ENCODE measurements at places on chromosomes 12 and 14. TPM values are rescaled to one million over a fixed set of nuclear protein-coding genes. Genes with fewer than 3 reads are reported as not detected.

DNA sequence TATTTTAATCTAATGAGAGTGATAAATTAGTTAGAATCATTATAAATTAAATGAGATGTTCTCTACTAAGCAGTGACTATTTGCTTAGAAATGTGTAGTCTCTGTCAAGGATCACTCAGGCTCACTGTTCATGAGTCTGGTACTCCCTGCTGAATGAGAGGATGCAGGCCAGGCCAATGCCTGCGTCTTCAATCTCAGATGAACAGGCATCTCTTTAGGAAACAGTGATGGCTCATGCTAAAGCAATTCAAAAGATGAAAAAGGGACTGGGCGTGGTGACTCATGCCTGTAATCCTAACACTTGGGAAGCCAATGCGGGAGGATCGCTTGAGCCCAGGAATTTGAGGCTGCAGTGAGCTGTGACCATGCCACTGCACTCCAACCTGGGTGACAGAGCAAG lies 106.8 kb downstream of the ZFC3H1 start:
- DNase-seq = no peak

Gene KRT79
- total RNA-seq = not detected

GRCh38 chr12:57529831-57530230 lies 7.2 kb downstream of the MBD6 start:
- DNase-seq = no peak

DNA sequence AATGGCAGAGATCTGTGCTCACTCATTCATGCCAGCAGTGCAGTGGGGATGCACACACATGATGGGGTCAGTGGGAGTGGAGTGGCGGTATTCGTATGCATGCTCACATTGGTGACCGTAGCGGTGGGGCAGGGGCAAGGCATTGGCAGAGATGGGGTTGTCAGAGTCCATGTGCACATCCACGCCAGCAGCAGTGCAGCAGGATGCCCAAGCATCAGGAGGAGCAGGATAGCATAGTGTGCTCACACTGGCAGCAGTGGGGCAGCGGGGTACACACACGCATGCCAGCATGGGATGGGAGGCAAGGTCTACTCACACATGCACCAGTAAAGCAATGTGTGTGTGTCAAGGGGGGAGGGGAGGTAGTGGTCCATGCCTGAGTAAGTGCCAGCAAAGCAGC lies 89.4 kb upstream of the GARIN6 start:
- DNase-seq = no peak

Gene DPF3
- total RNA-seq = 2.9 TPM

- DNase-seq = peak; percentile 79
Measured at GRCh38 chr12:28172434-28173030, 17.7 kb upstream of the CCDC91 start.

Gene PIWIL1
- not detected for total RNA-seq

DNA sequence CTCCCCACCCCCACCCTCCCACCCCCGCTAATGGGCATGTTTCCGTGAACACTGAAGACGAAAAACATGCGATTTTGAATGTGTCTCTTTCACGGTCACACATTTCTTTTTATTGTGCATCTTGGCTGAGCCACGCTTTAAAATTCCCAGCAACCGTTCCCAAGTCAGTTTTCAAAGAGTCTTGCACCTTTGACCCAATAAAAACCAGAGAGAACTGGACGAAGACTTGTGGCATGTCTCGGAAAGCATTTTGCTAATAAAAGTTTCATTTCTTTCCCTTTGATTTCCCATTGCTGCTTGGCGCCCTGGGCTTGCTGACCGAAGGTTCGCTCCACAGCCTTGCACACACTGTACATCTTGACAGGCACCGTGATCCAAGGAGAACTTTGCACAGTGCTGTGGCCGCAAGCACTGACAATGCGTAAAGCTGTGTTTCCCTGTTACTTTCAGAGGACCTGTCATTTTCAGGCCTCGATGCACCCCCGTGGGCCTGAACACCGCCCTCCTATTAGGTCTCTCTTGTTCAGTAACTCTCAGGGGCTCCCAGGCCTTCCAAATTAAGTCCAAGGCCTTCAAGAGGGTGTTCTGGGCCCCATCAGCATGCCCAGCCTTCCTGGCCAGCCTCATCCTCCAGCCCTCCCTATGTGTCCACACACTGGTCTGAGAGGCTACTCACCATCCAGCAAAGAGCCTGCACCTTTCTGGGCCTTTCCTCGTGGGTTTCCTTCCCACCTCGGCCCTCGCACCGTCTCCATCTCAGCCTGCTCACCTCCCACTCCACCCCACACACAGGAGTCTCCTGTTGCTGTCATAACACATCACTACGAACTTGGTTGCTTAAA lies 63.4 kb upstream of the DIO3 start:
- no peak for DNase-seq

GRCh38 chr14:34461334-34462131 lies 507 bp downstream of the SPTSSA start:
- peak; percentile 62 for DNase-seq

DNA sequence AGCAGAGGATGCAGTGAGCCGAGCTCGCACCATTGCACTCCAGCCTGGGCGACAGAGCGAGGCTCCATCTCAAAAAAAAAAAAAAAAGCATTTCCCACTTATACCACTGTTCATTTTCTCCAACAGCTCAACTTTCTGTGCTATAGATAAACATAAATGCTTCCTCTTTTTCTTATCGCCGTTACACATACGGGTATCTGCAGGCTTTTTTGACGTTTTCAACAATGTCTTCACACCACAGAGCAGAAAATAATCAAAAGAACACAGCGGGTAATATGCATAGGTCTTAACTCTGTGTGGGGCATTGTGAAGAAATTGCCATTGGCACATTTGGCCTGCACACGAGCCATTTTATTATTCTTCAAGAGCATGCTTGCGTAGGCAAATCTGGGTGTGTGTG lies 86.4 kb downstream of the CAPZA3 start:
- DNase-seq = no peak

GRCh38 chr14:89750908-89751392 lies 203.6 kb downstream of the EFCAB11 start:
- DNase-seq = no peak

DNA sequence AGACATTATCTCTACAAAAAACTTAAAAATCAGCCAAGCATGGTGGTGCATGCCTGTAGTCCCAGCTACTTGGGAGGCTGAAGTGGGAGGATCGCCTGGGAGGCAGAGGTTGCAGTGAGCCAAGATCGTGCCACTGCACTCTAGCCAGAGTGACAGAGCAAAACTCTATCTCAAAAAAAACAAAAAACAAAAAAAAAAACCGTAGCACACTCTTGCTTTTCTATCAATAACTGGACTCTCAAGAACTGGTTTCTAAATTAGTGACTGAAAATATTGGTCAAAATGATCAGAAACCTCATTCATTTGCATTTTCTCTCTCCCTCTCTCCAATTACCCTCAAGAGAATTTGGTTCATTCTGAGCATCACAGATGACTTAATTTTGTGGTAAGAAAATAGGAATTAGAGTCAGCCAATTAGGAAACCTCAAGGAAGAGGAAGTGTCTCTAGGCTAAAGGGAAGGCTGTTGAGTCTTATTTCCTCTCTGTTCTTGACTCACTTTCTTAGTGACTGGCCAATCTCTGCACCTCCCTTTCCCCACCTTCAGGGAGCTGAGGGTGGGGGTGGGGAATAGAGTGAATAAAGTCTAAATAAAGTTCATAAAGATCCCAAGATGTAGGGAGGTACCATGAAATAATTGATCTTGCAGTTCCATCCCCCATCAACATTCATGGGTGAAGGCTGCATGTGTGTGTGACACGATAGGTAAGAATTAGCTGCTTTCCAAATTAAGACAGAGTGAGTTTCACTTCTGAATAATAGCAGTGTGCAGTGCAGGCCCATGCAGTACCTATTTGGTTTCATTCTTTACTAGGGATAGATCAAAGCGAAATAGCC lies 6.8 kb upstream of the PSMA6 start:
- peak; percentile 43 for DNase-seq

- no peak for DNase-seq
Measured at GRCh38 chr14:88688386-88688785, 104.4 kb downstream of the EML5 start.

Gene SCN8A
- total RNA-seq = 0.42 TPM

- no peak for DNase-seq
Measured at GRCh38 chr14:50762931-50763300, 68.0 kb downstream of the NIN start.

GRCh38 chr12:123483602-123484248 lies 25.8 kb downstream of the SNRNP35 start:
- DNase-seq = peak; percentile 37

DNA sequence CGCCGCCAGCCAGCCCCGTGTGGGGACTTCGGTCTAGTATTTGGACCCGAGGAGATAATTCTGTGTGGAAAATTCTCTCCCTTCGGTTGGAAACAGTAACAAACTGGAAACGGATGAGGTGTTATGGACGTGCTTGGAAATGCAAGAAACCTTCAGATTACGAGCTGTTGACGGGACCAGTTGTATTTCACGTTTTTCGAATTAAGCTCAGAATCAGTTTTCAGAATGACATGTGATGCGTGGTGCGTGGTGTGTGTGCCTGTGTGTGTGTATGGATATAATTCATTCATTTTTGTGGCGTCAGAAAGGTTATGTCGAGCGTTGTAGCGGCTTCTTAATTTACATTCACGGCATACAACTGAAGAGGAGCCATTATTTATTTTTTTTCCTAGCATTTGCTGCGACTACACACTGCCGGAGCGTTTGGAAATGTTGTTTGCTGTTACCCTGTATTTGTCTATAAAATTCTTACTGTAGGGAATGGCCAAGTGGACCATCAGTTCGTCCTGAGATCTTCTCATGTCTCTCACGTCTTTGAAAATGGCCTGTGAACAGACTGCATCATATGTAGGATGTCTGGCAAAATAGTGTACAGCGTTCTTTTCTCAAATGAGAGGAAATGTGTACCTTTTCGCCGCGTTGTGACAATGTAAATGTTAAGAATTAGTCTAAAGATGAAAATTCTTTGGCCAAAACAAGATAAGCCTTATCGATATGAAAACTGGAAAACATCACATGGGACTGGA lies 1.3 kb downstream of the TRAF3 start:
- DNase-seq = peak; percentile 50

GRCh38 chr12:21476949-21477348 lies 24.5 kb downstream of the RECQL start:
- DNase-seq = peak; percentile 38

Gene CMKLR1
- 0.19 TPM for total RNA-seq

DNA sequence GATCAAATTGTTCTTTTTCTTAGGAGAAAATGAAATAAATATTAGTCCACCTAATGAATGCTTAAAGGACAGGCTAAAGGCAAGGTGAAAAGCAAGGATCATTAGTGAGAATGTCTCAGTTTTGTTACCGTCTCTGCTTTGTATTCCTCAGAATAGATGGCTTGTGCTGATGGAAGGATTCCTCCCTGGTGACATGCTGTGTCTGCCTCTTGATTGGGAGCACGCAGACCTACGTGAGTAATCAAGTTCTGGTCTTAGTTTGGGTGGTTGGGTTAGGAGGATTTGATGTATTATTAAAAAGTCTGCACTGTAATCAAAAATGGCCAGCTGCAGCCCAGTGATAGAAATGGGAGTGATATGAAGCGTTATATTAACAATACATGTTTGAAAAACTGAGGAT lies 78.8 kb upstream of the RTL1 start:
- DNase-seq = no peak

Gene GPR135
- total RNA-seq = 0.47 TPM

- DNase-seq = no peak
Measured at GRCh38 chr14:24130717-24131548, 474 bp downstream of the FITM1 start.

DNA sequence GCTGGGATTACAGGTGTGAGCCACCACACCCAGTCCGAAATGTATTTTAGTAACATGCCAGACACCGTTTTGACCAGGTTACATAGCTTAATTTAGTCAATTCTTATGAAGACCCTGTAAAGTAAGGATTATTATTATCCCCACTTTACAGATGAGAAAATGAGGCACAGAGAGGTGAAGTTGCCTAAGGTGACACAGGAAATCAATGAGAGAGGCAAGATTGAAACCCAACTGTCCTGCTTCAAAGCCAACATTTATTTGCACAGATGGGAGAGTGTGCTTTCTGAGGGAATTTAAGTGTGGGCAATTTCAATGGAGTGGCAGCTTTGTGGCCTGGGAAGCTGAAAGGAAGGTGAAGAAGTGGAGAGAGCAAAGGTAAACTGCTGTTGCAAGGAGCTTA lies 19.1 kb upstream of the EPS8 start:
- no peak for DNase-seq

Gene CLMN
- 1.5 TPM for total RNA-seq

Data from dermis blood vessel endothelial cell (primary cell).